Astrocyte of the cerebellum (primary cell): ENCODE measurements at places on chromosomes 4 and X.

GRCh38 chr4:142083264-142083663, 446.9 kb downstream of the IL15 start:
- DNase-seq = no peak

DNA sequence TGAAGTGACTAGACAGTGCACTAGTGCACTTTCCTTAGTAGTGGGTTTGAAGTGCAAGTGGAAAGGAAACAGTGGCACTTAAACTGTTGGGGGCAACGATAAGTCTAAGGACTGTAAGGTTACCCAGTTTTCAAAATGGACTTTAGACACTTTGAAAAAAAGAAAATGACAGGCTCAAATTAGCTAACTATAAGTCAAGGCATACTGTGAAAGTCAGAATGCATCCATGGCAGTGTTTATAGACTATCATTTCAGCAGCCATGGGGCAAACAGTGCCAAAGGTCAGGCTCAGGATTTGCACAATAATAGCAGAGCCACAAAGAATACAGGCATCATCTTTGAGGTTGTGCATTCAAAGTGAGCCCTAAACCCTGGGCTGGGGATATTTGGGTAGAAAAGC, 104.4 kb downstream of the CXCL13 start:
- no peak for DNase-seq

GRCh38 chr4:144817081-144817480, 171.1 kb downstream of the HHIP start:
- DNase-seq = no peak

- DNase-seq = no peak
Measured at GRCh38 chrX:148501386-148502066, 1.1 kb downstream of the AFF2 start.

DNA sequence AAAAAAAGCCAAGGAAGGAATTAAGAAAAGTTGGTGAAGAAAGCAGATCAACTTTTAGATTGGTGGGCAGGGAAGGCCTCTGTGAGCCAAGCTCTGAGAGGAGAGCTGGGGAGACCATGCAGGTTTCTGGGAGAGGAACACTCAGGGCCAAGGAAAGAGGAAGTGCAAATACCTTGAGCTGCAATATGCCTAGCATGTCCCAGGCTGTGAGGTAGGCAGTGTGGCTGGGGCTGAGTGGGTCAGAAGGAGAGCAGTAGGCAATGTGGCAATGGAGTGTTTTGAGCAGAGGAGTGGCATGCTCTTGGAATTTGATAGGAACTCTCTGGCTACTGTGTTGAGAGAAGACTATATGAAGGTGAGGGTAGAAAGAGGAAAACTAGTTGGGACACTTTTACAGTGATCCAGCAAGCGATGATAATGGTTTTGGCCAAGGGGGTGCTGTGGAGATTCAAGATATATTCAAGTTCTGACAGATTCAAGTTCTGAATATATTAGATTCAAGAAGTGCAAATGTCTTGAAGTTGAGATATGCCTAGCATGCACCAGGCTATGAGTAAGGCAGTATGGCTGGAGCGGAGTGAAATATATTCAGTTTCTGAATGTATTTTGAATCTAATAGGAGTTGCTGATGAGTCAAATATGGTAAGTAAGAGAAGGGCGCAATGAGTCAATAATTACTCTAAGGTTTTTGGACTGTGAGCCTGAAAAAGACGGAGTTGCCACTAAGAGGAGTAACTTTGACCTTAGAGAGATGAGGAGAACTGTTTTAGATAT, 172.5 kb downstream of the CAMK2D start:
- no peak for DNase-seq

DNA sequence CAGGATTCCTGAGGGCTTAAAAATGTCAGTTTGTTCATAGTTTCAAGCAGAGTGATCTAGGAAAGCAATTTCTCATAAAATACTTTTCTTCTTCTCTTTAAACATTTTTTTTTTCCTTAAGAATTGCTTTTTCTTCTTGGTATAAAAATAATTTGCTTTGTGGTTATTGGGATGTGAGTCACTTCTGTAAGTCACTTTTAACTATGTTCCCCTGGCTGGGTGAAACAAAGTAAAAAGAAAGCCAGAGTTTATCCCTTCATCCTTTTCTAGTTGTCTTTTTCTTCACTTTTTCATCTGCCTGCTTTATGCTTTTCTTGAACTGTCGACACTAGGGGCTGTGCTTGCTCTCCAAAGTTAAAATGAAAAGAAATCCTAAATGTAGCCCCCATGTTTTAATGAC, 33.5 kb downstream of the ARSJ start:
- DNase-seq = no peak

DNA sequence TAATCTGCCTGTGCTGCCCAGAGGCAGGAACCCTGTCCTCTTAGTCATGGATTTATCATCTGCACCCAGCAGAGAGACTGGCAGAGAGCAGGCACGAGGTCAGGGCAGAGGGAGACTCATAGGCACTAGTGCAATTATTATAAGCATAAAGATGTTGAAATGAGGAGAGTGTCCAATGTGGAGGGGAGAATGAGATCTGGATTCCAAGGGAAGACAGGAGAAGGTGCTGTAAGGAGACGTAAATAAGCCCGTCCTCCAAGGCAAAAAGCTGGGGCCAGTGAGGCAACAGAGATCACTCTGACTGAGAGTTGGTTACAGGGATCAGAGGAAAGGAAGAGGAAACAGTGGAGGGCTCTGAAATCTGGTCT, 406.2 kb downstream of the MAPK10 start:
- DNase-seq = no peak

- DNase-seq = no peak
Measured at GRCh38 chrX:9379697-9380551, 84.9 kb upstream of the TBL1X start.

DNA sequence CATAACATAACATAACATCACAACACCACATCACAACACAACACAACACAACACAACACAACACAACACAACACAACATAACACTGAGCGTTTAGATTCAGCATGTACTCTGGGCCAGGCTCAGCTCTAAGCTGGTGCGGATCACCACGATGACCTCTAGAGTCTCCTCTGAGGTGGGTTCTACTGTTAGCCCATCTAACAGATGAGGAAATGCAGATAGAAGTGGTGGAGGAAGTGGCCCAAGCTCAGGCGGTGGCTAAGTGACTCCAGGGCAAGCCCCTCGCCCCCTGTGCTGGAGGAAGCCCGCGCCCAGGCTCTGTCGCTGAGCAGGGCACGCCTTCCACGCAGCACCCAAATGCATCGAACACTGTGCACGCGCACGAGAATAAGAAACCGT, 45.3 kb upstream of the CDKN2AIP start:
- DNase-seq = no peak

- DNase-seq = no peak
Measured at GRCh38 chrX:25640276-25640675, 497.9 kb upstream of the MAGEB18 start.

- no peak for DNase-seq
Measured at GRCh38 chr4:153027866-153028265, 91.7 kb downstream of the FHDC1 start.

DNA sequence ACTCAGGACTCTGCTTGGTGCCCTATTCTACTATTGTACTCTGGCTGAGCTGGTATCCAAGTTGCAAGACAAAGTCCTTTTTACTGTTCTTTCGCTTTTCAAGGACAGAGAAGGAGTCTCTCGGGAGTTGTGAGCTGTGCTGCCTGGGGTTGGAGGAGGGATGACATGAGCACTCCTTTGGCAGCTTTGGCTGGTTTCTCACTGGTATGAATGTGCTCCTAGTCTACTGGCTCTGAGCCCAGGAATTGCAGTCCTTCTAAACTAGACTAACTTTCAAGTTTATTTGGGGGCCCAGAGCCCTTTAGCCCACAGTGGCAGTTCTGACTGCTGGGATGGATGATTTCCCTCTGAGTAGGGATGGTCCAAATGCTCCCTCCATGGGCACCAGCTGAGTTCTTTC, 997.1 kb downstream of the RAB28 start:
- no peak for DNase-seq

DNA sequence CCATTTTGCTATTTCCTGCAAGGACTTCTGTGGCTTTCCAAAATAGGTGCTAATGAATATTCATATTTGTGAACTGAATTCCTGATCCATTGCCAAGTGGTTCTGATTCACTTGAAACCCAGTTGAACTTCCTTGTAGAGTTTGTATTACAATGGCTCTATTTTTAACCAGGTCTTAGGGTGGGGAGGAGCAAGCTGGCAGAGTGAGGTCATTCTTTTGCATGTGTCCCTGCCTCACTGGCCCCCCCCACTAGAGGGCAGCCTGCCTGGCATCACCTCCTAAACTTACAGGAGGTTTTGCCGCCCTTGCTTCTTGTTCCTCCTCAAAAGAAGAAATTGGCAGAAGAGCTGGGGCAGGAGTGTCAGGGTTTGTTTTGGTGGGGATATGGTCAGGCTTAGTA, 10.5 kb downstream of the PTTG2 start:
- no peak for DNase-seq

DNA sequence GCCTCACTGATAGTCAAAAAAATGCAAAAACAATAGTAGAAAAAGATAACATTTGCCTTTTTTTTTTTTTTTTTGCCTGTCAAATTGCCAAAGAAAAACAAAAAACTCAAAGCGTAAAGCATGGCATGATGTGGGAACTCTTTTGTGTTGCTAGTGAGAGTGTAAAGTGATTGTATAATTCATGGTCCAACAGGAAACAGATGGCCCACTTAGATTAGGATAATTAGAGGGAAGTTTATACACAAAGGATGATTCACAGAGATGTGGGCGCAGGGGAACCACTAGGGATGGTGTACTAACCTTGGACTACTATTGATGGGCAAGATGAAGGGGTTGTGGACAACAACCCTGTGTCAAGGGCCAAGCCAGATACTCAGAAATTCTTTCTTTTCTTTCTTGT, 16.4 kb downstream of the MCUB start:
- no peak for DNase-seq

DNA sequence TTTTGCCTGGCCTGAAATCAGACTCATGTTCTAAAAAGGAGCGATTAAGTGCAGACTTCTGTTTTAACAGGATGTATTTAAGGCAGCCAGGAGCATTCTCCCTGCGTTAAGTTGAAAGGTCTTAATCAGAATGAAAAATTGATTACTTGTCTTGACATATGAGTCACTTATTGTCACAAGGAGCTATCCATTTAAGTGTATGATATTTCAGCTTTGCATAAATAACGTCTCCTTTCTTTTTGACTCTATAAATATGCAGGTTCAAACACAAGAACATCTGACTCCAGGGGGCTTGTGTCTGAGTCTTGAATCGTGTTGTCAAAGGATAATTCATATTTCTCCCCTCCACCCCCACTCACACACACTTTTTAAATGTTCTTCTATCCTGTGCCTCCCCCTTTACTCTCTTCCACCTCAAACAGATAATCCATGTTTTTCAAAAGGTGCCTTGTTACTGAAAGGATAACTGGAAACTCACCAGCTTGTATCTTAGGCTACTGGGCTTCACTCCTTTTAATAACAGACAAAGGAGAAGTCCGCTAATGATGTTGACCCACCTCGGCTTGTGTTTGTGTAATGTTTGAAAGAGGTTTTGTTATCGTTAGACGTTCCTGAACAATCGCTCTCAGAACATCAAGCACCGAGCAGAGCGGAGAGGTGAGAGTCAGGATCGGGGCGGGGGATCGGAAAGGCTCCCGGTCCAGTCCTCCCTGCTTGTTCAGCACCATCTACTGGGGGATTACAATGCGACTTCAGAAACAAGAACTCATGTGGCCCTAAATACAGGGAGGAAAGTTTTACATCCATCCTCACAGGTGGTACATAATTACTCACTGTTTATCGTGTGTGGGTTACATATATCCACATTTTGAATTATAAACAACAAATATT, 107.5 kb upstream of the RPL34 start:
- DNase-seq = peak; percentile 67
